ENCODE measurements at places on chromosomes 7 and 10.

GRCh38 chr10:89627830-89628229, 17.2 kb downstream of the PANK1 start:
- DNase-seq = no peak

DNA sequence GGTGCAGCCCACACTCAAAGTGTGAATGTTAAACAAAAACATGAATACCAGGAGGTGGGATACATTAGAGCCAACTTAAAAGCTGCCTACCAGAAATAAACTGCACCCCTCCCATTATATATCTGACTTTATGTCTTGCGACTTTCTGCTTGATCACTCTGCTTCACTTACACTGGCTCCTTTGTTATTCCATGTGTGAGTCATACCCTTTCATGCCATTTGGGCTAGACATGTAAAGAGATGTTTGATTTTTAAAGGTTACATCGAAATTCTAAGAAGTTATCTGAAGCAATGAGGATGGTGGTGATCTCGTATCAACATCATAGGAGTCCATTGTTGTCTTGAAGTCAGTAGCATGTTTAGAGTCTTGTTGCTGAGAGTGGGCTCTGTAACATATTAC, 31.6 kb upstream of the ETV1 start:
- DNase-seq = no peak

DNA sequence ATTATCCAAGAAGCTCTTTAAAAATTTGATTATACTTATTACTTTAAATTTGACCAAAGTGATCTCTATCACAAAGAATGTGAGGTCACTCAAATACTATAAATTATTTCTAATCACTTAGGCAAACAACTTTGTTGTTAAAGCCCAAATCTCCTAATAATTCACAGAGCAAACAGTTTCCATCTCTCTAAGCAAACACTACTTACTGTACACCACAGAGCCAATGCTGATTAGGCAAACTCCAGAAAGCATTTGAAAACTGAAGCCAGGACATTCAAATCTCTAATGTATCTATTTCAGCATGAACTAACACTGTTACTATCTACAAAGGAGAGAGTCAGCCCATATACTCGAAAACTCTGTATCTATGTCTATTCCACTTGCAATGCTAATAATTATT, 107.1 kb downstream of the RNF32 start:
- no peak for DNase-seq

- no peak for DNase-seq
Measured at GRCh38 chr10:92573091-92573797, 649 bp downstream of the IDE start.

- DNase-seq = no peak
Measured at GRCh38 chr7:22660732-22661131, 66.3 kb upstream of the IL6 start.

Measured in NK-92 treated with Interleukin-12 subunit alpha and Interleukin-12 subunit beta, amount 100 ng/mL, for 24 hours (cell line).